ENCODE measurements at places on chromosomes 11 and 22.

DNA sequence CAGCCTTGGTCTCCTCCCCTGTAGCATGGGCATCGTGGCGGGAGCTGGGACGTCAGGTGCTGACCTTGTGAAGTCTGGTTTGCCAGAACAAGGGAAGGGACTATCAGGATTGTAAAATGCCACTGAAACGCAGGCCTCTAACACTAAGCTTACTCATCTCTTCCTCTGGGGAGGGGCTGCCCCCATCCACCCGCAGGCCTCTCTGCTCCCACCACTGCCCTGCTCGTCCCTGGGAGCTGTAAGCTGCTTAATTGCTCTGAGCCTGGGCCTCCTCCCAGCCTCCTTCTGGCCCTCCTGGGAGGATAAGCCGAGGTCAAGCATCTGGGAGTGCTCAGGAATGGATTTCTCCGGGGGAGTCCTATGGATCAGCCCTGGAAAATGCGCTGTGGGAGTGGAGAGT, 8.4 kb downstream of the SHISAL1 start:
- no peak for DNase-seq

DNA sequence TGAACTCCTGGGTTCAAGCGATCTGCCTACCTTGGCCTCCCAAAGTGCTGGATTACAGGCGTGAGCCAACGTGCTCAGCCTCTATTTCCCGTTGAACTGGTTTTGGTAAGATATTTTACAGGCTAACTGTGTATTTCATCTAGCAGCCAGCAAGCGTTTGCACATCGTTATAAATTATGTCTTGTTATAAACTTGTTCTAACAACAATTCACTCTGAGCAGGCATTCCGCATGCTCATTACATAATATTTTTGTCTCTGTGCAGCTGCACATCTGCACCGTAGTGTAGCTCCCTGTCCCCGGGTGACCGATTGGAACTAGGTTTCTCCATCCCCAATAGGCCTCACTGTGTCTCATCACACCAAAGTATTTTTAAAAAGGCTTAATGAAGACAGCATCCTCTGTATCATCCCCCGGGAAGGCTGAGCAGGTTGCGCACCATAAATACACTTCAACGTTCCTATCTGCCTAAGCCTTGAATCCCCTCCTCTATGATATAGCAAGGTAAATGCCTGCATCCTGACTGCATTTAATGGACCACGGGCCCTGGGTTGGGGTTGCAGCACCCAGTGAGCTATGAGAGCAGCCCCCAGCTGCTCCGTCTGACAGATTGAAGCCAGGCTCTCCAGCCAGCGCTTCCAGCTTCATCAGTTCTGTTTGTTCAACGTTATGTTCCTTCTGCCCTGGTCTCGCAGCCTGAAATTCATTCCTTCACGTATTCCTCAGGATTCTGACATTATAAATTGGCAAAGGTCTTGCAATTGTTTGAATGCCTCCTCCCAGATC, 47.7 kb downstream of the TST start:
- no peak for DNase-seq

DNA sequence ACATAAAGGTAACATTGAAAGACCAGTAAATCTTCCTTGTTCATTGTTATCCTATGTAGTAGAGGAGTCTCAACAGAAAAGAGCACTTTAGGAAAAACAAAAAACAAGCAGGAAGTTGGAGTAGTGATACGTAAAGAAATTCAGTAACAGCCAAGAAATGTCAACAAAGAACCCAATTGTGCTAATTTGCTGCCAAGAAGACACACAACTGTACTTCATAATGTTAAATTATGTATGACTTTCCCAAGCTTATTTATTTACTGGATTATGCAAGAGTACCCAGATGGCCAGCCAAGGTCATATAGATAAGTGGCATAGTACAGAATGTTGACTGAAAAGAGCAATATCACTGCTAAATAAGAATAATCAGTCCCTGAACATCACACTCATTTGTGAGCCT, 264.7 kb upstream of the CCDC179 start:
- no peak for DNase-seq

DNA sequence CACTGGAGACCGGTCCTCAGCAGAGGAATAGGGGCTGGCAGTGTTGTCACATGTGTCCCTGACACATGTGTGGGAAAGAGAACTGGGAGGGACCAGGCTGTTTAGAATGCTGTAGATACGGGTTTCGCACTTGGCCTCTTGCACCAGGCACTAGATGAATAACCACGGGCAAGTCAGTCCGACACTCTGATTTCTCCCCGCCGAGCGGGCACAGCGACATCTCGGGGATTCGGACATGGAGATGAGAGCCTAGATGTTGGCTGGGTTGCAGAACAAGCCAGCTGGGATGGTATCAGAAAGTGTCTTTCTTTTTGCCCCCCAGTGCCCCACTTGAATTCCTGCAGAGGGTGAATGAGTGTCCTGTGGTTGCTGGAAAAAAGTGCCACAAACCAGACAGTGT, 115.9 kb upstream of the SLC22A12 start:
- no peak for DNase-seq

DNA sequence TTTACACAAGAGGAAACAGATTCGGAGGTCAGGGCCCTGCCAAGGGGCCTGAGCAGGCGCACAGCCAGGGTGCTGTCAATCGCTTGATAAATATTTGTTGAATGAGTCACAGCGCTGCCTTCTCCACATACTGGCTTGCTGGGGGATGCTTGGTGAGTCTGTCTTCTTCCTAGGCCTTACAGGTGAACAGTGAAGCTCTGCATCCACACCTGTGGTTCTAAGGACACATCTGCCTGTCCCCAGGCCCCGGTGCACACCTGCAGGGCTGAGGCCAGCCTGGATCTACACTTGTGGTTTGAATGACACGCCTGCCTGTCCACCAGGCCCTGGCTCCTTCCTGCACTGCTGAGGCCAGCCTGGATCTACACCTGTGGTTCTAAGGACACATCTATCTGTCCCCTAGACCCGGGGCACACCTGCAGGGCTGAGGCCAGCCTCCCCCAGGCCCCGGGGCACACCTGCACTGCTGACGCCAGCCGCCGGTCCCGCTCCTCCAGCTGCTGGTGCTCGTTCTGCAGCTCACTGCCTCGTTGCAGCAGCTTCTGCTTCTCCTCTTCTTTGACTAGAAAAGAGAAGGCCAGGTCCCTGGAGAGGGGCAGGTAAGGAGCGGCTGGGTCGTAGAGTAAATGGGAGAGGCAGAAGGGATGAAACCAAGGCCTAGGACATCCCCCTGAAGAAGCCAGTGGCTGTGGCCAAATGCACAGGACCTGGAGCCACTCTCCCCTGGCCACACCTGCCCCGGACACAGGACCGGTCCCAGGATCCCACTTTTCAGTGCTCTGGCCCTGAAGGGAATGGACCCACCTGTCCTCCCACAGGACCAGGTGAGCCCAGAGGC, 124.6 kb downstream of the PHF21B start:
- no peak for DNase-seq

DNA sequence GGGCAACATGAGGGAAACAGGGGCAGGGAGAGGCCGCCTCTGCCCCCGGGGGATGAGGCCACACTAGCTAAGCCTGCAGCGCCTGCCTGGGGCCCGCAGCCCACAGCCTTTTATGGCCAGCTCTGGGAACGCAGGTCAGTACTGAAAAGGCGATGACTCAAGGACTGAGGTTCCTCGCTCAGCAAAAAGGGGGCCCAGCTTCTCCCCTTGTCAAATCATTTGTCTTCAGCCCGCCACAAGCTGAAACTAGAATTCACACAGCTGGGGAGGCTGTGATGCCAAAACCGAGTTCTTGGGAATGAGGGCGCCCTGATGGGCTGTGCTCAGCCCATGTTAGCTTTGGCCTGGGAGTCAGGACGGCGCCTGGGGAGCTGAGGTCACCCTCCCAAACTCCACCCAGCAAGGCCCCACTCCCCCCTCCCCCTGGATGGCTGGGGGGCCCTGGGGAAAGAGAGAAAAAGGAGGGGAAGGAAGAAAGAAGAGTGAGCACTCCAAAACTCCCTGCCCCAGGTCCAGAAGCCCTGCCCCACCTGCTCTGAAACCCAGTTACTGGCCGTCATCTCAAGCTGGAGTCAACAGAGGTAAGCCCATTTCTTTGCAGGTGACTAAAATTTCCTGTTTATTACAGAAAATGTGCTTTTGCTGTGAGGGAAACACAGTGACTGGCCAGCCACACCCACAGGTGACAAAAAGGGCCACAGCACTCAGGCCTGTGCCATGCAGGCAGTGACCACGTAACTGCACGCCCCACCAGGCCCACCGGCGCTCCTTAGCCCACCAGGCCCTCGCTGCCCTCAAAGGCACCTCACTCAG, 13.7 kb downstream of the EHD1 start:
- DNase-seq: peak; percentile 52

GRCh38 chr22:44542561-44543222, 44.7 kb upstream of the RTL6 start:
- no peak for DNase-seq

All from NCI-H446 treated with DMSO at 0.1 percent for 48 hours (cell line).